GM23248 (cell line): ENCODE measurements at places on chromosomes 5 and 9. TPM values are rescaled to one million over a fixed set of nuclear protein-coding genes. Genes with fewer than 3 reads are reported as not detected.

GRCh38 chr9:126494746-126495145 lies 119.0 kb upstream of the LMX1B start:
- no peaks in the 10 kb centered on the region for H3K4me1 ChIP-seq
- H3K27me3 ChIP-seq: no peaks in the 10 kb centered on the region
- no peak overlapping the region for H3K27ac ChIP-seq

GRCh38 chr5:160118349-160119141 lies 705 bp downstream of the PWWP2A start:
- peaks cover 5% of the 10 kb centered on the region; the same call in 1 of the 2 replicates for H3K36me3 ChIP-seq
- H3K27me3 ChIP-seq: no peaks in the 10 kb centered on the region

DNA sequence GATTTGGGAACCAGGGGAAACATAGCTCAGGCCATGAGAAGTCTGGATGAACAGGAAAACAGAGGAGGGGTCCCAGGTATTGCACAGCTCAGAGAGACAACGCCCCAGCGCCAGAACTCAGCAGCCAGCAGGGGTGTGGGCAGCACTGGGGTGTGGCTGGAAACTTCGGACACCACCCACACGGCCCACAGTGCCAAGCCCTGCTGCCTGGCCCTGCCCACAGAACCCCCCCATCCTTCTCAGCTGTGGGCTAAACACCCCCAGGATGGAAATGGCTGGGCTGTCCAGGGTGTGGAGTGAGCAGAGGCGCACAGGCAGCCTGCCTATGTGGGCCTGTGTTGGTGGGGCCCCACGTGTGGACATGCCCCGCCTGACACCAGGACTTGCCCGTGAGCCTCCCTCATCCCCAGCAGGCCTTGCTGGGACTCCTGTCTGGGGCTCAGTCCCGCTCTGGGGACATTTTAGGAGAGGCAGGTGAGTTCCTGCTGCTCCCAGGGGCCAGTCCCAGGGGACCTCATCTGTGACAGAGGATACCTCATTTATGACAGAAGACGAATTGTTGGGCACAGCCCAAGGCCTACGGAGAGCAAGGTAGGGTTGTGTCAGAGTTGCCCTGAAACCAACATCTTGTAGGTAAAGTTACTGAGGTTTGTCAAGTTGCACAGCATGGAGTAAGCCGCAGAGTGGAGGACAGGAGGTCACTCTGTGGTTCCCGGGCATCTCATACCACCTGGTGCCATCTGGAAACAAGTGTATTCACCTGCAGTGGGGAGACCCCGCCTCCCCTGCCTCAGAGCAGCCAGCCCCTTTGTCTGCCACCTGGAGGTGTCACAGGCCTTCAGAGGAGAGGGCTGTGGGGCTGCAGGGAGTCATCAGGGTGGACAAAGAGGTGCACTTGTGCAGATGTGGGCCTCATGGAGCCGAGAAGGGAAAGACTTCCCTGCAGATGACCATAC lies 183.2 kb downstream of the AUH start:
- no peak overlapping the region for H3K4me3 ChIP-seq
- no peaks in the 10 kb centered on the region for H3K36me3 ChIP-seq
- H3K27me3 ChIP-seq: no peaks in the 10 kb centered on the region
- peaks cover 7% of the 10 kb centered on the region; the same call in 1 of the 2 replicates for H3K4me1 ChIP-seq
- no peak overlapping the region for H3K27ac ChIP-seq

- H3K4me3 ChIP-seq: no peak overlapping the region
- H3K27ac ChIP-seq: no peak overlapping the region
- H3K4me1 ChIP-seq: peaks cover 7% of the 10 kb centered on the region; the same call in 1 of the 2 replicates
Observed at GRCh38 chr9:89986190-89986589, 381.4 kb downstream of the GADD45G start.

DNA sequence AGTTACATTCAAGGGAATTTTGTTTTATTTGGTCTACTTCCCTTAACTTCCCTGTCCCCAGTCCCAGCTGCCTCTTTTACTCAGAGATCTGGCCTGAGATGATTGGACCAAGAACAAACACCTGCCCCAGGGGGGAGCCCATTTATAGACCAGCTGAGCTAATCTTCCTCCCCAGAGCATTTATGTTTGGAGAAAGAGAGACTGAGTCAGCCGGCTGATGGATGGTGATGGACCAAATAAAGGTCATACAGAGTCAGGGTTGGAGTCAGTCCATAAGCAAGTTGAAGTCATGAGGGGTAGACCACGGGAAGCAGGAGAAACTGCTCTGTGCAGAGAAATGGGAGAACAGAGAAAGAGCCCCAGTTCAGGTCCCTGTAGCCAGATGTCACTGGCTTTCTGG lies 77.7 kb downstream of the TMEM174 start:
- no peaks in the 10 kb centered on the region for H3K36me3 ChIP-seq
- no peak for DNase-seq
- no peak overlapping the region for H3K4me3 ChIP-seq
- peaks cover 6% of the 10 kb centered on the region; the same call in 1 of the 2 replicates for H3K4me1 ChIP-seq
- H3K27ac ChIP-seq: no peak overlapping the region

DNA sequence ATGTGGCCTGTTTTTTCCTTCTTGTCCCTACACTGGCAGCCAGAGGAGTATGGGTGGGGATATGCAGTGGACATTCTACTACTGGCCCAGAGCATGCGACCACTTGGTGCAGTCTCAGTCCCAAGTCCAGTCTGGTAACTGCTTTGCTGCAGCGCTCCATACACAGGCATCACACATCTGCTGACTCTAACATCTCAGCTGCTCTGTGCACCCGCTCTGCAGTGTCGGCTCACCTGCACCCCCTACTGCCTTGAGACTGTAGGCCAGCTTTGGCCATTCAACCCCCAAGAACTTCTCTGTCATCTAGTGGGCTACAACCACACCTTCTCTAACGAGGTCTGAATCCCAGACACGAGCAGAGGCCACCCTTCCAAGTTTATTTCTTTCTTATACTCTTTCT lies 46.4 kb upstream of the SLCO6A1 start:
- H3K36me3 ChIP-seq: no peaks in the 10 kb centered on the region
- no peak for DNase-seq
- H3K27me3 ChIP-seq: no peaks in the 10 kb centered on the region
- H3K4me1 ChIP-seq: peaks cover 8% of the 10 kb centered on the region
- H3K27ac ChIP-seq: no peak overlapping the region

- no peaks in the 10 kb centered on the region for H3K36me3 ChIP-seq
- no peaks in the 10 kb centered on the region for H3K27me3 ChIP-seq
- peak overlapping the region; percentile 52 for H3K4me3 ChIP-seq
- H3K27ac ChIP-seq: peak overlapping the region; percentile 100
Observed at GRCh38 chr5:151696470-151697061, 9.9 kb upstream of the SPARC start.

GRCh38 chr5:137300411-137301240 lies 198.5 kb downstream of the SPOCK1 start:
- no peaks in the 10 kb centered on the region for H3K36me3 ChIP-seq
- peak overlapping the region; percentile 64 for H3K27ac ChIP-seq
- H3K4me3 ChIP-seq: peak overlapping the region; percentile 46
- no peaks in the 10 kb centered on the region for H3K27me3 ChIP-seq
- DNase-seq: peak; percentile 90

GRCh38 chr5:144177548-144177947 lies 6.9 kb downstream of the KCTD16 start:
- peak; percentile 45 for DNase-seq
- no peaks in the 10 kb centered on the region for H3K27me3 ChIP-seq
- H3K27ac ChIP-seq: peak overlapping the region; percentile 25
- no peaks in the 10 kb centered on the region for H3K36me3 ChIP-seq
- H3K4me1 ChIP-seq: peaks cover 14% of the 10 kb centered on the region
- H3K4me3 ChIP-seq: no peak overlapping the region

DNA sequence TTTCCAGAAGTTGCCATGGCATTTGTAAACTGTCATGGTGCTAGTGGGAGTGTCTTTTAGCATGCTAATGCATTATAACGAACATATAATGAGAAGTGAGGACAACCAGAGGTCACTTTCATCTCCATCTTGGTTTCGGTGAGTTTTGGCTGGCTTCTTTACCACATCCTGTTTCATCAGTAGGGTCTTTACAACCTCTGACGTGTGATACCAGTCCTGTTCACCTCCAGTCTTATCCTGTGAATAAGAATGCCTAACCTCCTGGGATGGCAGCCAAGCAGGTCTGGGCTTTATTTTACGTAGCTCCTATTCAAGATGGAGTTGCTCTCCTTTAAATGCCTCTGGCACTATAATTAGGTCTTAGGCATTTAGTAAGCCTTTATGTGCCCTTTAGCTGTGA lies 20.4 kb upstream of the RFK start:
- H3K4me1 ChIP-seq: no peaks in the 10 kb centered on the region
- no peak for DNase-seq

DNA sequence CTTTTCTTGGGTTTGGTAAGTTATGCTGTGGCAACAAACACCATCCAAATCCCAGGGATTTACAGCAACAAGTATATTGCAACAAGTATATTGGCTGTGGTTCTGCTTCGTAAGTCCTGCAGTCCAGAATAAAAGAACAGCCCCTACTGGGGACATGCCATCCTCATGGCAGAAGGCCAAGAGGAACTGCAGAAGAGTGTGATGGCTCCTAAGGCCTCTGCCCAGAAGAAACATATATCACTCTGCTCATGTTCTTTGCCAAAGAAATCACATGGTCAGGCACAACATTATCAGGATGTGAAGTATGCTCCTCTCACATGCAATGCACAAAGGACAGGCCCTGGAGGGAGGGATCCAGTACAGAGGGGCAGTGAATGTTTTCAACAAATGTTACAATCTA lies 159.6 kb upstream of the TAS2R1 start:
- no peak overlapping the region for H3K27ac ChIP-seq
- no peaks in the 10 kb centered on the region for H3K36me3 ChIP-seq
- H3K4me1 ChIP-seq: no peaks in the 10 kb centered on the region; the same call in 1 of the 2 replicates
- no peak overlapping the region for H3K4me3 ChIP-seq
- DNase-seq: no peak

- no peaks in the 10 kb centered on the region for H3K4me1 ChIP-seq
- H3K27me3 ChIP-seq: no peaks in the 10 kb centered on the region
- H3K4me3 ChIP-seq: no peak overlapping the region
- H3K27ac ChIP-seq: no peak overlapping the region
- no peaks in the 10 kb centered on the region for H3K36me3 ChIP-seq
Observed at GRCh38 chr9:135078361-135078821, 9.1 kb upstream of the OLFM1 start.

DNA sequence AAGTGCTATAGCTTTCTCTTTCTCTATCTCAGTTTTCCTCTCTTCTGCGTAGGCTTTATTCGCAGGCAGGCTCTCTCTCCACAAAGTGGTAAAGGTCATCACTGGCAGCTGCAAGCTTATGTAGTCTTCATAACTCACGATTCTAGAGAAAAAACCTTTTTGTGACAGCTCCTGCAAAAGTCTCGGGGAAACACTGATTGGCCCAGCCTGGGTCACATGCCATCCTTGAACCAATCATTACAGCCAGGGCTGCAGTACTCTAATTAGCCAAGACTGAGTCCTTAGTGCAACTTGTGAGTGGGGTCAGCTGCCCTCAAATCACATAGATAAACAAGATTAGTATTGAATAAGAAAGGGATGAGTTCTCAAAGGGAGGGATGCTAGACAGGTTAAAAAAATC lies 18.3 kb upstream of the FRMPD1 start:
- no peak overlapping the region for H3K4me3 ChIP-seq
- H3K27ac ChIP-seq: no peak overlapping the region
- no peaks in the 10 kb centered on the region for H3K4me1 ChIP-seq
- peaks cover 19% of the 10 kb centered on the region; the same call in 1 of the 2 replicates for H3K27me3 ChIP-seq

DNA sequence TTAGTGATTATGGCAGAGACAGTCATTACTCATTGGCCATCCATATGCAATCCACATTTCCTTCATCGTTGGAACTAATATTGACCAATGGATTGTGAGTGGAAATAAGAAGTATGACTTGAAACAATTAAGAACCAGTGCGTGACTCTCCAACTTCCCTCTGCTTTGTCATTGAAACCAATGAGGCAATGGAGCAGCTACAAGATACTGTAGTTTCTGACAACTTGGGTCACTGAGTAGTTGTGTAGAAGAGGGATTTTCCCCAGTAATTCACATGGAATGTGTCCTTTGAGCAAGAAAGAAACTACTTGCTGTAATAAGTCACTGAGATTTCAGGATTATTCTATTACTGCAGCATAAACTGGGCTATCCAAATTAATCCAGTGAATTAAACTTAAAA lies 785.3 kb upstream of the RIOK2 start:
- peak; percentile 13 for DNase-seq
- H3K36me3 ChIP-seq: no peaks in the 10 kb centered on the region
- H3K4me1 ChIP-seq: no peaks in the 10 kb centered on the region
- no peak overlapping the region for H3K27ac ChIP-seq
- H3K4me3 ChIP-seq: no peak overlapping the region

DNA sequence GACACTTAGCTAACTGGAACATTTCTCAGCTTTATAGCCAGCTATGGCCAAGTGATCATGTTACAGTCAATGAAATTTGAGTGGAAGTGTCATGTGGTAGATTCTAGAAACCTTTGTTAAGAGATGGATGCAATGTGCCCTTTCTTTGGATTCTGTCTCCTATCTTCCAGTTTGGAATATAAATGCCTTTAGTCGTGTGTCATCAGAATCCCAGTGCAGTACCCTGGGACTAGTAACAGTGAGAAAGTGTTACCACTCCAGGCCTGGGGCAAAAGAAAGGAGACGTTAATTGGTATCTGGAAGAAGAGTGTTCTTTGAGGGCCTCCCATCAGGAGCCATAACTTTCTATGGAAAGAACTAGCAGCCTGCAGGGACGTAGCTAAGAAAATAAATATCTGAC lies 149.6 kb downstream of the SNX18 start:
- H3K27ac ChIP-seq: no peak overlapping the region
- no peak overlapping the region for H3K4me3 ChIP-seq
- H3K4me1 ChIP-seq: peaks cover 48% of the 10 kb centered on the region
- DNase-seq: no peak

DNA sequence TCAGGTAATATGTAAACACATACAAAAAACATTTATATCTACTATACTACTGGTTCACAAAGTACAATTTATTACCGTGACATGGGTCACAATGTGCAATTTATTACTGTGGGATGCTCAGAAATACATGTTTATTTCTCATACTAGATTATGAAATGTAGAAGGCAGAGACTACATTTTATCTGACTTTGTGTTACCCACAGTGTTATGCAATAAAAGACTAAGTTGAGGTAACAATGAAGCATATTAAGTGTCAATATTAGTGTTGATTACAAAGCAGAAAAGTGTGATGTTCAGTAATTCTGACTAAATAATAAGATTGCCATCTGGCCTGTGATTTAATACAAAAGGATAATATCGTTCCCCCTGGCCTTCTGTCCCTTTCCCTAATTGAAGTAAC lies 42.4 kb downstream of the CPLANE1 start:
- peak; percentile 13 for DNase-seq
- H3K27ac ChIP-seq: no peak overlapping the region
- H3K4me1 ChIP-seq: no peaks in the 10 kb centered on the region
- H3K27me3 ChIP-seq: no peaks in the 10 kb centered on the region

Gene CDK9
- total RNA-seq: 43.7 and 59.8 TPM in 2 replicates

Gene WDR38
- total RNA-seq: not detected in 2 replicates

Gene SPINK13
- not detected in 2 replicates for total RNA-seq

Gene IFNA7
- total RNA-seq: not detected in 2 replicates

Gene FREM1
- 0.11 and 0.51 TPM in 2 replicates for total RNA-seq

Gene CDO1
- 0.89 and 4.3 TPM in 2 replicates for total RNA-seq

Gene SPAAR
- total RNA-seq: not detected in 2 replicates

Gene ZNF454
- total RNA-seq: 0.97 and 1.9 TPM in 2 replicates

Gene AP3S1
- 430 and 550 TPM in 2 replicates for total RNA-seq

Gene GMCL2
- total RNA-seq: not detected in 2 replicates

Gene BNIP1
- total RNA-seq: 7.3 and 14.1 TPM in 2 replicates
